Left renal cortex interstitium (tissue), 4 donors: ENCODE measurements at places on chromosomes 7 and 10. TPM values are rescaled to one million over a fixed set of nuclear protein-coding genes. Genes with fewer than 3 reads are reported as not detected.

- DNase-seq: no peak
Observed at GRCh38 chr10:129777687-129778086, 186.4 kb downstream of the EBF3 start.

GRCh38 chr10:43407148-43407575 is 1.8 kb downstream of the HNRNPF start:
- DNase-seq: no peak

The CCDC7 gene
- 6.6 TPM for polyA plus RNA-seq

The MMD2 gene
- polyA plus RNA-seq: 0.13 TPM

- no peak for DNase-seq
Observed at GRCh38 chr10:128958834-128959690, 508.0 kb upstream of the MGMT start.

The GDF10 gene
- 1.2 TPM for polyA plus RNA-seq

DNA sequence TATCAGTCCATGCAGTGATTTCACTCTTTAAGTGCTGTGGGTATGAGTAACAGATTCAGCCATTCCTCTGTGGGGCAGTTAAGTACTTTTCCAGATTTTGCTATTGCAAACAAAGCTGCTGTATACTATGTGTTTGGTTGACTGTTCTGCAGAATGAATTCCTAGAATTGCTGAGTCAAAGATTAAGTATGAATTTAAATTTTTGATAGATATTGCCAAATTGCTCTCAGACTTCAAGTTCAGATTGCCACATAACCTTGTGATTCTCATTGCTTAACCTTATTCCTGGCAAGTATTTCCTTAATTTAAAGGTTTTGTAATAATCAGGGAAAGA is 21.6 kb upstream of the SAR1A start:
- no peak for DNase-seq

GRCh38 chr10:52256832-52257691 is 57.0 kb upstream of the DKK1 start:
- DNase-seq: no peak

The NME8 gene
- not detected for polyA plus RNA-seq
